ENCODE measurements at places on chromosomes 3 and 15.

- DNase-seq: no peak
These were observed 71.1 kb upstream of the DLG1 start for GRCh38 chr3:197369545-197369944.

DNA sequence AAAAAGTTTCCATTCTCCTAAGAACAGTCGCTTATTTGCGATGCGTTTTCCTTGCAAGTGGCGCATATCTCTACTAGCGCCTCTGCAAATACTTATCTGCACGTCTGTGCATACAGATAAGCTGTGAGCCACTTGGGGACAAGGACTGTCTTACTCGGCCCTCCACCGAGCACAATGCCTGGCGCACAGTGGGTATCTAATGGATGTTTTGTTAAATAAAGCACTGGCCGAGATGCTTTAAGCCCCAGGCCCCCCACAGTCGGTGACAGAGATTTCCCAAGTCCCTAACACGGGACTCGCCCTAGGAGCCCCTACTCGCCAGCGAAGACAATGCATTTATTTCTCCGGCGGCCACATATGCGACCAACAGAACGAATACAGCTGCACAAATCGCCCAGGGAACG is 503 bp downstream of the HLTF start:
- DNase-seq: no peak

- DNase-seq: no peak
These were observed 4.7 kb upstream of the RYK start for GRCh38 chr3:134255404-134255803.

DNA sequence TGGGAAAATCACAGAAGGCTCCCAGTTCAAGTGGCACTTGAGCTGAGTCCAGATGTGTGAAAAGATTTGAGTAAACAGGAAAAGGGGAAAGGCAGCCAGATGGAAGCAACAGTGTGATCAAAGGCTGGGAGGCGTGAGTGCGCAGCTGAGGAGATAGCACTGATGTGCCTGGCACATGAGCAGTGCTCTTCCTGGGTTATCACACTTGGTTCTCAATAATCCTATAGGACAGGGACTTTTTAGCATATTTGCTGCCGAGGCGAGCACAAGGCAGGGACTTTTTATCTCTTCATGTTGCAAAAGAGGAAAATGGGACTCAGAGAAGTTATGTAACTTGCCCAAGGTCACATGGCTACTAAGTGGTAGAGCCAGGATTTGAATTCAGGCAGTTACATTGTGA is 39.6 kb downstream of the CORO2B start:
- DNase-seq: no peak

DNA sequence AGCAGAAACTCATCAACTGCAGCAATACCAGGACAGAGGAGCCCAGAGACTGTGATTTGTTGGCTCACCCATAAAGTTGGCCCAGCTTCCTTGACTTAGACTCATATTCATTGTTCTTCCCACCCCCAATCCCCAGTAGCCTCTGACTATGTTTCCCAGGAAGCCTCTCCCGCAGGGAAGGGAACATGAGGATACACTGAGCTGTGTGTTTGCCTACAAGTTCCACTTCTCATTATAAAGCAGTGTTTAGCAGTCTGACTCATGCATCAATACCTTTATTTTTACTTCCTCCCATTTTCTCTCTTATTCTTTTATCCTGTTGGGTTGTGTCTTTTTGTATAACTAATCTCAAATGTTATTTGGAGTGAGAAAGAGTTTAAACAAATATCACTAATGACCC is 111.6 kb upstream of the PHLDB2 start:
- DNase-seq: no peak

GRCh38 chr15:66598095-66598815 is 32.5 kb upstream of the LCTL start:
- no peak for DNase-seq

GRCh38 chr15:56176996-56177395 is 66.7 kb downstream of the RFX7 start:
- DNase-seq: no peak

DNA sequence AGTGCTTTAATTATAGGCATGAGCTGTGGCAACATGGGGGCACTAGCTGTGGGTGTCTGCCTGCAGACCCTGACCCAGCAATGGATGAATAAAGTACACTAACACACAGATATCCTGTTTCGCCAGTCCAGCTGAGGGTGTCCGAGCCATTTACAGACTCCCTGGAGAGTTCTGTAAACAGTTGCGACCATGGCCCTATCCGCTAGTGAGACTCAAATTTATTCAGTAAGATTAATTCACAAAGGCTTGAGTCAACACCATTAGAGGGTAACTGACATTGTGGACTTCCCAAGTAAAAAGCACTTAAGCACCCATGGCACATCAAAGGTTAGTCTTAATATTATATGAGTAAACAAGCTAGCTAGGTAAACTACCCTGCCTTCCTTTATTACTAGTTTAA is 161.6 kb downstream of the TBL1XR1 start:
- DNase-seq: no peak

DNA sequence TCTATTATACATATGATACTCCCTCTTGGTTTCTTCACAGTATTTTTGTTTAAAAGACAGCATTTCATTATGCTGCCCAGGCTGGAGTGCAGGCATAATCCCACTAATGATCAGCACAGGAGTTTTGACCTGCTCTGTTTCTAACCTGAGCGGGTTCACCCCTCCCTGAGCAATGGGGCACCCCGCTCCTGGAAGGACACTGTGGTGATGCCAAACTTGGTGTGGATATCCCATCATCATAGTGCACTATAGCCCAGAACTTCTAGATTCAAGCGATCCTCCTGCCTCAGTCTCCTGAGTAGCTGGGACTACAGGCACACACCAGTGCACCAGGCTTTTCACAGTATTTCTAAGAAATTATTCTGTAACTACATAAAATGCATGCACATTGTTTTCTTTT is 14.9 kb downstream of the COLQ start:
- DNase-seq: no peak

DNA sequence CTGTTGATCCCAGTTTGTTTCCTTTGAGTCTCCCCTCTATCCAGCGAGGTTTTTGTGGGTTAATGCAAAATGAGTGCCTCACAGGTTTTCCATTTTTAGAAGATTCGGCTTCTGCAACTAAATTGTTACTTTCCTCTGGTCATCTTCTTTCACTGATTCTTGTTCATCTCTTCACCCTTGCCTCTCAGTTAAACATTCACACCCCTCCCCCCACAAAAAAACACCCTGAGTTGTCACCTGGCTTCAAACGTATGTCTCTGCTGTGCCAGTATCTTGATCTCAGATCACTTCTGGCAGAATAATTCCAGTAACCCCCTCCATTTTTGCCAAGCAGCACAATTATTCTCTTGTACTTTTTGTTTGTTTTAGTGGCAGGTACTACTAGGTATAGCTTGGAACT is 12.3 kb upstream of the CLDN16 start:
- DNase-seq: no peak

- DNase-seq: no peak
These were observed 337.3 kb upstream of the CBLB start for GRCh38 chr3:106206146-106206545.

- DNase-seq: no peak
These were observed 13.8 kb downstream of the PKM start for GRCh38 chr15:72217216-72217615.

DNA sequence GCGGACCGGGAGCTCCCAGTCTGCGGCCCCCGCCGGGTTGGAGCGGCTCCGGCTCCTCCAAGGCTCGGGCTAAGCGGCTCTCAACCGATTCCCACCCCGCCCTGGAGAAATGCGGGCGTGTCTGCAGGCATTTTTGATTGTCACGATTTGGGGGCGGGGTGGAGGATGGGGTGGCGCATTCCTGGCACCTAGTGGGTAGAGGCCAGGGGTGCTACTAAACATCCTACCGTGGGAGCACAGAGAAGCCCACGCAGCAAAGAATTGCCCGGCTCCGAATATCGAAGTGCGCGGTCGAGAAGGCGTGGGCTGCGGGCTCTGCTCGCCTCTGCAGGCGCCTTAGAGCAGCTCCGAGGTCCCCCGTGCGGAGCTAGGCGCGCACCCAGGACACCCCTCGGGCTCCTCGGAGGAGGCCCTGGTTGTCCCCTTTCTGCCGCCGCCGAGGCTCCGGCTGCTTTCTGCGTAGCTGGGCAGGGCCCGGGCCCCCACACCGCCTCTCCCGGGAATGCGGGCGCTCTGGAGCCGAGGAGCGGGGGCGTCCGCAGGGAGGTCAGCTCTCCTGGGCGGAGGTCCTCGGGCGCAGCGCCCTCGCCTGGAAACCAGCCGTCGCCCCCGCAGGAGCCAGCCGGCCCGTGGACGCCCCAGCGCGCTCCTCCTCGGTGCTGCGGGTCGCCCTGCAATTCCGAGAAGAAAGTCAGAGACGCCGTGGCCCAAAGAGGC is 16.5 kb upstream of the LAMP3 start:
- DNase-seq: peak; percentile 69
